ENCODE measurements at places on chromosomes 2 and 18. TPM values are rescaled to one million over a fixed set of nuclear protein-coding genes. Genes with fewer than 3 reads are reported as not detected.

Gene ADAM23
- total RNA-seq = 5.5 TPM

Gene UGGT1
- 28.8 TPM for total RNA-seq

Gene MOGAT1
- total RNA-seq = not detected

Gene CD302
- 5.0 TPM for total RNA-seq

Gene PPP1R1C
- 0.15 TPM for total RNA-seq

Gene GNLY
- not detected for total RNA-seq

Gene ATP8B1
- 18.1 TPM for total RNA-seq

Gene REG3A
- total RNA-seq = not detected

Gene ALPG
- total RNA-seq = not detected

Gene TMEM37
- 0.45 TPM for total RNA-seq

Gene COLEC11
- 0.50 TPM for total RNA-seq

Gene SLC20A1
- 51.4 TPM for total RNA-seq

Gene GKN1
- total RNA-seq = not detected

Gene LYPD6B
- total RNA-seq = not detected

Gene SAG
- total RNA-seq = not detected

Gene XIRP2
- 0.17 TPM for total RNA-seq

Gene ZNF396
- 0.67 TPM for total RNA-seq

Gene RNF144A
- total RNA-seq = 2.8 TPM

Gene ASB18
- total RNA-seq = not detected

Gene PFN4
- 0.17 TPM for total RNA-seq

Gene ANXA4
- 29.3 TPM for total RNA-seq

Gene SLC9A4
- total RNA-seq = not detected

Gene CPLX4
- total RNA-seq = not detected

Gene SOX11
- total RNA-seq = 7.4 TPM

Gene AGXT
- total RNA-seq = not detected

Gene NOL4
- not detected for total RNA-seq

Gene UGP2
- total RNA-seq = 77.3 TPM

Gene RNU2-63P
- not detected for total RNA-seq

Gene DNER
- 3.0 TPM for total RNA-seq

Gene ZSWIM2
- total RNA-seq = not detected

Gene IRS1
- total RNA-seq = 43.6 TPM

Gene DGUOK
- total RNA-seq = 88.1 TPM

Gene TTLL4
- 10.3 TPM for total RNA-seq

Gene PECR
- 7.0 TPM for total RNA-seq

Gene CD8B
- total RNA-seq = not detected

Gene SP140L
- 4.9 TPM for total RNA-seq

Gene CRYGD
- not detected for total RNA-seq

Gene NEB
- 0.17 TPM for total RNA-seq

Gene ANKRD62
- not detected for total RNA-seq

Gene GPR35
- total RNA-seq = 0.15 TPM

Gene B4GALT6
- total RNA-seq = 3.0 TPM

Gene ATOH8
- 15.1 TPM for total RNA-seq

Gene ERBB4
- not detected for total RNA-seq

Gene DNAJC5G
- total RNA-seq = not detected
